Stimulated activated CD8-positive, alpha-beta memory T cell treated with anti-CD3 and anti-CD28 coated beads, Interleukin-12 subunit alpha, Interleukin-12 subunit beta, amount 100 ng/mL, for 4 hours (primary cell): ENCODE measurements at places on chromosomes 5 and 9.

DNA sequence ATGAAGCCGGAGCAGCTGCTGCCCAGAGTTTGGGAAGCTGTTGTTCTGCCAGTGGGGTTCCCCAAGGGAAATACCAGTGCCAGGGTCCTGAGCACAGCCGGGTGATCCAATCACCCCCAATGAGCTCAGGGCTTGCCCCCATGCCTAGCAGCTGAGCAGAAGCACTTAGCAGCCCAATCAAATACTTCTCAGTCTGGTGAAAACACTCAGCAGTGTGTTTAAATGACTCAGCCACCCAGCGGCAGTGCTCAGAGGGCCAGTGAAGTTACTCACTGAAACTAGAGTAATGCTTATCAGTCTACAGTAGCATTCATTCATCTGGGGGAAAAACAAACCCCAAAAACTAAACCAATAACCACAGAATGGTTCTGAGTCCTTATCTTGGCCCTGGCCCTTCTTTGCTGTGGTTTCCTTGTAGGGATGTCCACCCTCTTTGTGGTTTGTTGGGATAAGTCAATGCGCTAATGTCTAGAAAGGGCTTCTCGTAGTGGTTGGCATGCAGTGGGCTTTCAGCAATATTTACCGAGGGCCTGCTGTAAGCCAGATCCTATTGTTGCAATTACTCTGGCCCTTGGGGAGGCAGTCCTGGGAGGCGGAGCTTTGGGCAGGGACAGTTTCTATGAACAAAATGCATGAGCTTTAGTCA, 43.1 kb downstream of the LHX2 start:
- no peak for DNase-seq

- DNase-seq = no peak
Measured at GRCh38 chr5:144659634-144660227, 489.1 kb downstream of the KCTD16 start.

DNA sequence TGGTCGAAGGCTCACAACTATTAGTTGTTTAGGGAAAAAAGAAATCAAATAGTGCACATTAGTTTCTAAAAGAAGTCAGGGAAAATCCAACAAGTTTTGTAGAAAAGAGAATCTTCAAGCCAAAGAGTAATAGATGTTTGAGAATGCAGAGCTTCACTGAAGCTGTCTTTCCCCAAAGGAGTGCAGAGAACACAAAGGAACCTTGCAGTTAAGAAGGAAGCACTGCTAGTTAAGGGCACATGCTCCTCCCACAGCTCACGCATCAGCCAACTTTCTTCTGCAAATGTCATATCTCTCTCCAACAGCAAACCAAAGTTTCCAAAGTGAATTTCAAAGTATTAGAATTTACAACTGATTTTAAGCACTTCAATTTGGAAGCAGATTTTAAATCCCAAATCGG, 116.4 kb upstream of the FST start:
- no peak for DNase-seq

GRCh38 chr9:75382126-75382525, 293.8 kb downstream of the OSTF1 start:
- DNase-seq = no peak

DNA sequence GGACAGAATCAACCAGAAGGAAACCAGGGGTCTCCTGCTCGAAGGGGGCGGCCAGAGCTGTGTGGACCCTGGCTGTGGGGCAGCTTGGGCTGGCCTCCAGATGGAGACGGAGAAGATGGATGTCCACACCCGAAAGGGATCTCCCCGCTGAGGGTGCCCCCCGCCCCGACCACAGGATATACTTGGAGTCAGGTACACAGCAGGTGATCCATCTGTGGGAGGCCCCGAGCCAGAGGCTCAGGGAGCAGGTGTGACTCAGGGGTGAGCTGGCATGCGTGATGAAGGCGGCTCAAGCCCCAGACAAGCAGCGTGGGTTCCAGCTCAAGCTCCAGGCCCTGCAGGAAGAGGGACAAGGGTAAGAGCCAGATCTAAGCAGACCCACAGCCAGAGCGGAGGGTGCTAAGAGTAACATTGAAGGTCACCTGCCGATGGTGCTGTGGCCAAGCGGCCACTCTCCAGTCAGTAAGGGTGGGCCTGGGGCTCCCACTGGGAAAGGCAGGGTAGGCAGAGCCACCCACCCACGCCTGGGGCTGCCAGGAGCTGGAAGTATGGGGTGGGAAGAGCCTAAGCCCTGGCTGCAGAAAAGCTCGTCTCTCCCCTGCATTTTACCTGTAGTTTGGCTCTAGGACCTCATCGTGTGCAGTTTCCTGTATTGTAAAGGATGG, 30.6 kb upstream of the MVB12B start:
- no peak for DNase-seq

- no peak for DNase-seq
Measured at GRCh38 chr9:34459941-34460340, 1.3 kb downstream of the DNAI1 start.
